ENCODE measurements at places on chromosomes 2 and 18.

- no peak for DNase-seq
Measured at GRCh38 chr2:10471046-10471571, 23.0 kb upstream of the ODC1 start.

DNA sequence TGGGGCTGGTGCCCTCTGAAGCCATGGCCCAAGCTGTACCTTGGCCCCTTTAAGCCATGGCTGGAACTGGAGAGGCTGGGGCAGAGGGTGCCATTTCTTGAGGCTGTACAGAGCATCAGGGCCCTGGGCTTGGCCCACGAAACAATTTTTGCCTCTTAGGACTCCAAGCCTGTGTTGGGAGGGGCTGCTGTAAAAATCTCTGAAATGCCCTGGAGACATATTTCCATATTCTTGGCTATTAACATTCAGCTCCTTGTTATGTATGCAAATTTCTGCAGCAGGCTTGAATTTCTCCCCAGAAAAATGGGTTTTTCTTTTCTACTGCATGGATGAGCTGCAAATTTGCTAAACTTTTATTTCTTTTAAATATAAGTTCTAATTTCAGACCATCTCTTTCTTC, 834.0 kb downstream of the DSC3 start:
- no peak for DNase-seq

DNA sequence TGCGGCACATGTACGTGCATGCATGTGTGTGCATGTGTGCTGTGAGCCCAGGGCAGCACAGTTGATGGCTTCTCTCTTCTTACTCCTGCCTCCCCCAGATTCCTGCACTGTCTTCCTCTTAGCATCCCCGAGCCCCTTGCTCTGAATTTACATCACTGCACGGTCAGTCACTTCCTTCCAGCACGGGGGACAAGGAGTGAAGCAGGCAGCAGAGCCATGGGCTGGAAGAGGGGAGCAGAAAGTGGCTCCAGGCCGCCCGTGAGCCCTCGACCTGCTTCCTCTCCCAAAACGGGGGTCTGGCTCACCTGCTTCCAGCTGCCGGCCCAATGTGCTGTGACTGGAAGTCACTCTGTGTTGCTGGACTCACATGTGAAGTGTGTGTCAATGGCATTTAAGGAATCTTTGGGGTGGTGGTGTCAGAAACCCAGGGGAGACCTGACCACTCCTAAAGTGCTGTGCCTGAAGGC, 106.1 kb downstream of the FAM210A start:
- DNase-seq = no peak

GRCh38 chr2:36356298-36356989, 866 bp downstream of the CRIM1 start:
- DNase-seq = peak; percentile 39

DNA sequence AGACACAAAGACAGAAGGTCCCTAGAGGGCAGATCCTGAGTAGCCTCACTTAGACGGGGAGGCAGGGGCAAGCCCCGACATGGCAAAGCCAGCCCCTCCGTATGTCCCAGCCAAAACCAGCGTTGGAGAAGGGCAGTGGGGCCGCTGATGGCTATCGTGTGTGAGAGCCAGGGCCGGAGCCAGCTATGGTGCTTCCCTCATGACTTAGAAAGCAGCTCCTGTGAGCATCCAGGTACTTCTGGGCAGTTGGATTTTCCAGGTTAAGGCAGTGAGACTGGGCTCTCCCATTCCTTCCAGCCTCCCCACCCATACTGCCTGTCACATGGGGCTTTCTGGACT, 31.2 kb upstream of the ROCK2 start:
- no peak for DNase-seq

GRCh38 chr2:168501466-168502065, 45.5 kb downstream of the CERS6 start:
- no peak for DNase-seq

- DNase-seq = no peak
Measured at GRCh38 chr18:49843131-49843530, 29.8 kb upstream of the ACAA2 start.

DNA sequence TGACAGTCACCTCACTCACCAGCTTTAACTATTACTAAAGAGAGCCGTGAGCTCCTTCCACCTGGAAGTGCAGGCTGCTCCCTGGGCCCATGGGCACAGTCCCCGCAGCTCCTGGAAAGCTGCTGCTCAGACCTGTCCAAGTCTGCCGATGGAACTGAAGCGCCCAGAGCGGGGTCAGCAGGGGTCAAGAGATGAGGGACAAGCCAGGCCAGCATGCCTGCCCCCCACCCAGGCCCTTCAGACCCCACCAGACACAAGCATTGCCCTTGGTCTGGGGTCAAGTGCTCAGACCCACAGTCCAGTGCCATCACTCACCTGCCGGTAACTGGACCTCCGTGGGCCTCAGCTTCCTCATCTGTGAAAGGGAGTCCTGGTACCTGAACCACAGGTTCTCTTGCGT, 59.9 kb downstream of the BIN1 start:
- no peak for DNase-seq

DNA sequence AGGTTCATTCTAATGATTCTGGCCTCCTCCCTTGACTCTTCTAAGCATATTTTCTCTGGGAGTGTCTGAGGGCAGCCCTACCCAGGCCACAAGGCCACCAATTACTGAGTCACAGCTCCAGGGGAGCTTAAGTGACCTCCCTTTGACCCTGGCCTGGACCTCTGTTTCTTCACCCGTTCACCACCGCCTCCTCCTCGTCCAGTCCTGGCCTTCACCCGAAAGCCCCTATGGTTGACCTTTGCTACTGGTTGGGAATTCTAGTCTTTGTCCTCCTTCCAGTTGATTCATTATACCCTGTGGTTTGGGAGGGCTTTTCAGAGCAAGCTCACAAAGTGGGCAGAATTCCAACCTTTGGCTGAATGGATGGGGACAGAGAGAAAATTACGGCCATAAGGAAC, 72.6 kb downstream of the NRP2 start:
- no peak for DNase-seq

GRCh38 chr2:222915092-222915957, 54.5 kb downstream of the ACSL3 start:
- DNase-seq = no peak

- no peak for DNase-seq
Measured at GRCh38 chr18:59067873-59068272, 71.8 kb upstream of the SEC11C start.

DNA sequence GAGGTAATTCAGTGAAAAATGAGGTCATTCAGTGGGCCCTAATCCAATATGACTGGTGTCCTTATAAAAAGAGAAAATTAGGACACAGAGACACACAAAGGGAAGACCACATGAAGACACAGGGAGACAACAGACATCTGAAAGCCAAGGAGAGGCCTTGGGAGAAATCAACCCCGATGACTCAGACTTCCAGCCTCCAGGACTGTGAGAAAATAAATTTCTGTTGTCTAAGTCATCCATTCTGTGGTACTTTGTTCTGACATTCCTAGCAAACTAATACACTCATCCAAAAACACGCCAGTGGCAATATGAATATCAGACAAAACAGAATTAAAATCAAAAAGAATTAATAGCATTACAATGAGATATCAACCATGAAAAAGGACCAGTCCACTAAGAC, 303.7 kb downstream of the SS18 start:
- no peak for DNase-seq

DNA sequence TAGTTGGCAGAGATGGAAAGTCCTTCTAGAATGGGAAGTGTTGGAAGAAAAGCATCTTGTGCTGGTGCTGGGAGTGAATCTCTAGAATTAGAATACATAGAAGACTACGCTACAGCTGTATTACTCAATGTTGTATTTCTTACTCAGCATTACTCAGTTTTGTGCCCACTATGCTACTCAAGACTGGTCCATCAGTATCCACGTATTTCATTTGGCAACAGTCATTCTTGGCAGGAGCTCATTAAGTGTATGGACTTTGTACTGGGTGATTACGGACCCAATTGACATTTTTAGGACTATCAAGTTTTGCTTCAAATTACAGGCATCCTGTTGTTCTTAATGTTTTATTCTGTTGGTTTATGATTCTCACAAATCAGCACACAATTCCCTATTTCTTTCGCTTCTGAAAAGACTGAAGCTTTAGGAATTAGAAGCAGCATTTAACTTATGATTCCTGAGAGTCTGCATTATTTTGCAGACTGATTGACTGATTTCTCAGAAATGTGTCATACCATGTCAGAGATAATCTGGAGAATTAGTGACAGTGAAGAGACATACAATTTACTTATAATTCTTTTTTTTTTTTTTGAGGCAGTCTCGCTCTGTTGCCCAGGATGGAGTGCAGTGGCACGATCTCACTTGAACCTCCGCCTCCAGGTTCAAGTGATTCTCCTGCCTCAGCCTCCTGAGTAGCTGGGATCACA, 136.9 kb downstream of the MYO3B start:
- no peak for DNase-seq

GRCh38 chr2:195477248-195477995, 179.6 kb upstream of the SLC39A10 start:
- peak; percentile 63 for DNase-seq

GRCh38 chr2:221524158-221524557, 47.9 kb downstream of the EPHA4 start:
- no peak for DNase-seq
